Right forelimb (tissue), 1 donor: ENCODE measurements at places on chromosomes 6 and 20.

DNA sequence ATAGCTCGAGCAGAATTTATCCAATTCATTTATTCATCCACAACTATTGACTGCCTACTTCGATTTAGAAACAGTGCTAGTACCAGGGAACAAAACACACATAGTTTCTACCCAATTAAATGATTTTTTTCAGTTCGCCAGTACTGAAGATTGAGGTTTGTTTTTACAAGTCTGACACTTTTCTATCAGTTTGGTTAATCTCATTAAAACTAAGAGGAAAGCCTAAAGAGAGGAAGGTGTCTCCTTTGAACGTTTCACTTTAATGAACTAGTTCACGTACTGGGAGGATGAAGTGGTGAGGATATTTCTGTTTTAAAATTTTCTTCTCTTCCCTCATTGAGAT is 570 bp upstream of the ANKS1A start:
- DNase-seq = no peak

DNA sequence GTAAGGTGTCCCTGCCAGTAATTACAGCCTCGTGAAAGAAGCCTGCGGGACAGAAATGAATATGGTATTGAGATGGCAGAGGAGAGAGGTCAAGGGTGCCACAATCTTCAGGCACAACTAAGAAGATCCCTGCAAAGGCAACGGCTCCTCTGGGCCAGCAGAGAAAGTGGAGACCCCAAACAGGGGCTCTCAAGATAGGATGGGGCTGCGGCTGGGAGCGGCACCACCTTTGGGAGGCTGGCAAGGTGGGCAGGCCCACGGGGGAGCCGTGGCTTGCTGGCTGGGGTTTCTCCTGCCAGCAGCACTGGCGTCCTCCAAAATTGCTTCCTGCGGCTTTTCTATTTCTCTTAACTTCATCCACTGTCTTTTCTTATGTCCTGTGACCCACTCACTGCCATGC is 183.6 kb upstream of the QKI start:
- DNase-seq = no peak

DNA sequence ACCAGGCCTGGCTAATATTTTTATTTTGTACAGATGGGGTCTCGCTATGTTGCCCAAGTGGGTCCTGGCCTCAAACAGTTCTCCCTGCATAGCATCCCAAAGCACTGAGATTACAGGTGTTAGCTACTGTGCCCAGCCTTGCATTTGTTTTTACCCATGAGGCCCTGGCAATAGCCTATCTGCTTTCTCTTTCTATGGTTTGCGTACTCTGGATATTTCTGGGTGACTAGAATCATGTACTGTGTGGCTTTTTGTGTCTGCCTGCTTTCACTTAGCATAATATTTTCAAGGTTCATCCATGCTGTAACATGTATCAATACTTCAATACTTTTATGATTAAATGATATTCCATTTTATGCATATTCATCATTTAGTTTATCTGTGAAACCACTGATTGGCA is 451.7 kb downstream of the GRIK2 start:
- no peak for DNase-seq

DNA sequence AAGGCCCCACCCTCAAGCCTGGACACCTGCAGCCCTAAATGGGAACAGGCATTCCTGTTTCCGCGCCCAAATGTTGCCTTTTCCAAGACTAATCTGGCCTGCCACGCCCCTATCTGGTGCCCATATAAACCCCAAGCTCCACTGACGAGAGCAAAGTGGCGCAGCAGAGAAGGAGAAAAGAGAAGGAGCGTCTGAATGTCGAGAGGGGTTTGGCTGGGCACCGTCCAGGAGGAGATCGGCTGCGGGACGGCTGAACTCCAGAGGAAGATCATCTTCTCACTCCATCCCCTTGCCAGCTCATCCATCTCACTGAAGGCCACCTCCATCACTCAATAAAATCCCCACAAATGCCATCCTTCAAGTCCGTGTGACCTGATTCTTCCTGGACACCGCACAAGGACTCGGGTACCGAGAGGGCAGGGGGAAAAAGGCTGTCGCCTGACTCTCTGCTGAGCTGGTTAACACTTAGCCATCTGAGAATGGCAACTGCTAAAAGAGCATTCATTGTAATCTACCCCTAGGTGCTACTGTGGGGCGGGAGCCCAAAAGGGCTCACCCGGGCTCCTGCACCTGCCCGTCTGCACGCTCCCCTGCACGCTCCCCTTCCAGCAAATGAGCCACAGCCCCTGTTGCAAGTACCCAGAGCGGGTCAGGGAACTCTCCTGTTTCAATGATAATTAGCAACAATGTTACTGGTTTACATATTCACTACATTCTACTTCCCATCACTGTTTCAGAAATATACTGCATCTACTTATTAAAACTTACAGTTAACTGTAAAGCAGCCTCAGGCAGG is 23.5 kb downstream of the TAF4 start:
- no peak for DNase-seq
